Stimulated activated CD4-positive, alpha-beta T cell treated with anti-CD3 and anti-CD28 coated beads, Interleukin-1b, Interleukin-23, amount 100 ng/mL, for 1 hour (primary cell): ENCODE measurements at places on chromosomes 7 and 10.

- DNase-seq, result no peak
Measured at GRCh38 chr10:51075873-51076229, 1.6 kb downstream of the PRKG1 start.

- DNase-seq, result no peak
Measured at GRCh38 chr7:47298636-47299035, 283.3 kb downstream of the TNS3 start.

- no peak for DNase-seq
Measured at GRCh38 chr7:31488562-31489203, 25.2 kb upstream of the ITPRID1 start.

- DNase-seq, result no peak
Measured at GRCh38 chr10:62562795-62563194, 188.6 kb downstream of the ZNF365 start.

DNA sequence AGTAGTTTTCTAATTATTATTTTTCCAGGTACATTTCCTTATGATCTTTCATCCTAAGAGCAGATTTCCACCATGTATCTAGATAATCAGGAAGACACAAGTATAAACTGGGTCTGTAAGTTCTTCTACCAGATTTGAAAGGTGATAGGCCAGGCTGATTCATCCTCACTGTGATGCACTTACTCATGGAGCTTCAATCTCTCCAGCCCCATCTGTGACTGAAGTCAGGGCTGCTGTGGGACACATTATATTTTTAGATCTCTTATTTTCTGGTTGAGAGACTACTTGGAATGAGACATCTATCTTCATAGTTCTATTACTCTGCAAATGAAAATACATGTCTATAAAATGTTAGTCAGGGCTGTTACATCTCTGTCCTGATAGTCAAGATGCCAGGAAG lies 85.5 kb upstream of the SLC25A13 start:
- DNase-seq, result no peak

DNA sequence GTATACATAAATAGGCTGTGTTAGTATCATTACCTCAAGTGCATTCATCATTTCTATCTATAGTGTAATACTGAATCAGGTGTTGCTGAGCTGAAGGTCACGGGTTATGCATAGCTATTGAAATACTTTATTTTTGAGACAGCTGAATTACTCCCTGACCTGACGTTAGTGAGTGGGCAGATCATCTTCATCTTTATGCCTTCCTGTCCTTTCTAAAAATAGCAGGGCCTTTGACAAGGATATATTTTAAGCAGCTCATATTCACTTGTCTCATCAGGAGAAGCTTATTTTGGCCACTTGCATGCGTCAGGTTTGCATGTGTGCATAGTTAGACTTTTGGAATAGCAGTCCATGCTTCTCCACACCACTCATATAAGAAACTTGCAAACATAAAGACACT lies 63.6 kb upstream of the DKK1 start:
- no peak for DNase-seq

DNA sequence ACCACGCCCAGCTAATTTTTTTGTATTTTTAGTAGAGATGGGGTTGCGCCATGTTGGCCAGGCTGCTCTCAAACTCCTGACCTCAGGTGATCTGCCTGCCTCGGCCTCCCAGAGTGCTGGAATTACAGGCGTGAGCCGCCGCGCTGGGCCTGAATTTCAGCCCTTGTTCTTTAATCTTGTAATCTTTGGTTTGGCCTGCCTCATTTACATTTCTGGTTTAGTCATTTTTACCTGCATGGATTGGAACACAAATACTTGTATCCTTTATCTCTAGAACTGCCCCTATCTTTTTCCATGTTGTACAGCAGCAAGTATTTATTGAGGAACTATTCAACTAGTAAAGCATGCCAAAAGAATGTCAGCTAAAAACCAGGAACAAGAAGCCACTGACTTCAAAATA lies 195.6 kb upstream of the FRMD4A start:
- DNase-seq, result no peak

DNA sequence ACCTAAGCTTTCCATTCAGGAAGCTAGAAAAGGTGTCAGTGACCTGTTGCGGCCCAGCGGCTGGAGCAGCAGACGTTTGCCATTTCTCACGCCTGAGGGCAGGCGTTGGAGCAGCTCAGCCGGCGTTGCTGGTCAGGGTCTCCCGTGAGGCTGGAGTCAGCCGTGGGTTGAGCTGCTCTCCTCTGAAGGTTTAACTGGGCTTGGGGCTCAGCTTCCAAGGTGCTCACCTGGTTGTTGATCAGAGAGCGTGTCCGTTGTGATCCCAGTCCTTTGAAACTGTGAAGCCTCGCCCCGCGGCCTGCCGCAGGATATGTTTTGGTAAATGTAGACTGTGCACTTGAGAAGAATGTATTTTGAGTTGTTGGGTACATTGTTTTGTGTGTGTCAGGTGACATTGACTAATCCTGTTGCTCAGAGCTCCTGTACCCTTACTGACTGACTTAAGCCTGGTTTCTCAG lies 20.6 kb upstream of the PWWP2B start:
- DNase-seq, result no peak

- DNase-seq, result no peak
Measured at GRCh38 chr7:8214244-8214824, 47.6 kb downstream of the ICA1 start.

DNA sequence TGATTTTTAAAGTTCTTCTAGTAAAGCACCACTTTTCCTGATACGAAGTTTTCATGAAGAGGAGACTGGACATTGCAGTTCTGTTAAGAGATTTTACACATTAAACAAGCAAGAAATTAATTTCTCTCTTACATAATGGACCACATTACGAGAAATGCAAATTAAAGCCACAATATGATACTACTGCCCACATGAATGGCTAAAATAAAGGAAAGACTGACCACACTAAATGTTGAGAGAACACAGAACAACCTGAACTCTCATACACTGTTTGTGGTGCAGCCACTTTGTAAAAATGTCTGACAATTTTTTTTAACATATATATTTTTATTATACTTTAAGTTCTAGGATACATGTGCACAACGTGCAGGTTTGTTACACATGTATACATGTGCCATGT lies 44.0 kb upstream of the HERPUD2 start:
- DNase-seq, result no peak

DNA sequence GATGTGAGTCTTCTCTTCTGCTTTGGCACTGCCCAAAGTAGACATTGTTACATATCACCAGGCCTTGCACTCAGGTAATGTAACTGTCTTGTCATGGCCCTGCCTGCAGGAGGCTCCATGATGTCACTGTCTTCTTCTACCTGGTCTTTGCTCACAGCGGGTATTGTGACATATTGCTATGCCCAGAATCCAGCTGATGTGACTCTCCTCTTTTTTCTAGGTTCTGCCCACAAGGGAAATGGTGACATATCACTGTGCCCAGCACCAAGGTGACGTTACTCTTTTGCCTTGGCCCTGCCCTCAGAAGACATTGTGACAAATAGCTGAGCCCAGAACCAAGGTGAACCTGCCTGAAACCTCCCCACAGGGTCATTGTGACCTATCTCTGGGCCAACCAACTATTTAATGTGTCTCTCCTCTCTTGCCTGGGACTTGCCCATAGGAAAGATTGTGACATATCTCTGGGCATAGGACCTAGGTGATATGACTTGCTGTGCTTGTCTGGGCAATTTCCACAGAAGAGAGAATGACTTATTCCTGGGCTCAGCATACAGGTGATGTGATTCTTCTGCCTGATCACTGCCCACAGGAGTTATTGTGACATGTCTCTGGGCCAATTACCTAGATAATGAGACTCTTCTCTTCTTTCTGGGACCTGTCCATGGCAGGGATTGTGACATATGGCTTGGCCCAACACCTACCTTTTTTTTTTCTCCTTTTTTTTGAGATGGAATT lies 26.5 kb upstream of the ZNF107 start:
- DNase-seq, result no peak

DNA sequence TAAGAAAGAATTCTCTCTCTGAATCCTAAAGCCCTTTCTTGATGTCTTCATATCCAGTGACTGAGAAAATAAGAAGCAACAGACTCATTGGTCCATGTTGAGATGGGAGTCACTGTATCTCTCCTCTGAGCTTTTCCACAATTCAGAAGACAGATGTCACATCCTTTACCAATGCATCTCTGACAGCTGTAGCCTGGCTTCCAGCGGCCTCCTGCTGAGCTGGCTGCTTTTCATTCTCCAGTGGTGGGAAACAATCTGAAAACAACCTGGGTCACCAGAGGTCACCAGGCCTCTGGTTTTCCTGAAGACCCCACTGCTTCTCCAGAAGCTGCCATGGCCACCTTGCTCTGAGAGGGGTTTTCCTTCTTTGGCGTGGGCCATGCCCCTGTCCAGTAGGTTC lies 18.3 kb upstream of the RPA3 start:
- no peak for DNase-seq

DNA sequence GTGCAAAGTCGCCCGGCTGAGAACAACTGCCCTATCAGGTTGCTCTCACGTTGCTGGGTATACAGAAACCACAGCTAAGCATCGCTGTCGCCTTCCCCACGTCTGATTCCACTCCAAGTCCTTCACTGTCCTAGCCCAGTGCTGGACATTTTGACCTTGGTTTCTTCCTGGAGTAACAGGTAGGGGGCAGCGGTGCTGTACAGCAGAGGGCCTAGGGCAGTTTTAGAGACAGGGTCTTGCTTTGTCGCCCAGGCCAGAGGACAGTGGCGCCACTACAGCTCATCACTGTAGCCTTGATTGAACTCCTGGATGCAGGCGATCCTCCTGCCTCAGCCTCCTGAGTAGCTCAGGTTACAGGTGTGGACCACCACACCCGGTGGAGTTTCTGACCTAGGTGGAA lies 2.6 kb downstream of the CLDN15 start:
- DNase-seq, result no peak

- no peak for DNase-seq
Measured at GRCh38 chr10:84607523-84607922, 279.1 kb downstream of the CCSER2 start.

DNA sequence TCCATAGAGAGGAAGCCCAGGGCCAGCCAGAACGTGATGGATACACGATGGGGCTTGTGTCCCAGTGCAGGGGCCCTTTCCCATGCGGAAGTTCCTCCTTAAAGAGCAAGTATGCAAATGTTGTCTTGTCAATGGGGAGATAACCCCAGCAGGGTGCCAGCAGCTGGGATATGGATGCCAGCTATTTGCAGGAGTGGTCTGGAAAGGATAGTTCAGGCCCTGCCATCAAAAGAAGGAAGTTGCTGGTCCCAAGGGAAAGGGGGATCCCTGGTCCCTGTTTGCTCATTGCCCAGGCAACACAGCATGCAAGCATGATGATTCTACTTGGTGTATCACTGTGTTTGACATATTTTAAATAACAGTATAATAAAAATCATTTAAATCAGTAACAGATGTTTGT lies 73.1 kb upstream of the HECW1 start:
- DNase-seq, result no peak

DNA sequence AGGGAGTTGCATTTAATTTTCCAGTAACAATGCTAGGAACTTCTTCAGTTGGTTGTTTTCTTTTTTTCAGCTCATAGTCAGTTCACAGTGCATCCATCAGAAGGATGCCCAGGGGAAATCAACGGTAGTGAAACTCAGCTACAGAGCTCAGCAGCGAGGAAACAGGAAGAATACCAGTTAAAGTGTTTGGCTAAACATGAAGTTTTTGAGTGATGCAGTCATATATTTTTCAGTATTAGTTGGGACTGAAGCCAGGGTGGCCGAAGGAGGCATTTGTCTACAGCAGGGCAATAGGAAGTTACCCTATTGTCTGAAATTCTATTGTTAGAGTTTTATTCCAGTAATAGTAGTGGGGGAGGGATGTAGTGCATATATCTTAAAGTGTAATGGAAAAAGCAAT lies 45.3 kb upstream of the MALRD1 start:
- DNase-seq, result no peak

GRCh38 chr7:112006071-112006470 lies 200.1 kb downstream of the DOCK4 start:
- no peak for DNase-seq

DNA sequence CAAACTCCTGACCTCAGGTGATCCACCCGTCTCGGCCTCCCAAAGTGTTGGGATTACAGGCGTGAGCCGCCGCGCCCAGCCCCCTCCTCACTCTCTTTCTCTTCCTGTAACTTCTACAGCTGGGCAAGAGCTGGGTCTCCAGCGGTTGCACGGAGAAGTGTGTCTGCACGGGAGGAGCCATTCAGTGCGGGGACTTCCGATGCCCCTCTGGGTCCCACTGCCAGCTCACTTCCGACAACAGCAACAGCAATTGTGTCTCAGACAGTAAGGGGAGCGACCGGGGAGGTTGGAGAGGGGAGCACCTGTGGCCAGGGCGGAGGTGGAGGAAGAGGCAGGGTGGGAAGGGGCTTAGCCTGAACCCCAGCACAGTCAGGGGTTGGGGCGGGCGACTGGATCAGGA lies 41.4 kb downstream of the EPHB4 start:
- DNase-seq, result no peak

DNA sequence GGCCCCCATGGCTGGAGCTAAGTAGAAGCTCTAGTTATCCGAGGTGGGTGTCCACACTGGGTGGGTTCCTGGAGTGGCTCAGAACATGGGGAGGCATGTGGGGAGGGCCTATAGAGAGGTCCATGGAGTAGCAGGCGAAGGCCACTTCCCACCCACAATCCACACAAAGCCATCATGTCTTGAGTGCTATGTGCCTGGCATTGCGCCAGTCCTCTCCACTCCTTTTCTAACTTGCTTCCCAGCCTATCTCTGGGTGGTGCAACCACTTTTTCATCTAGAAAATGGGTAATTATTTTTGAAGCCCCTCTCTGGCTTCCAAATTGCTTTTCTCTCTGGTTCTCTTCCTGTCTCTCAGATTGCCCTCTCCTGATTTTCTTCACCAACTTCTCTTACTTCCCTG lies 263.6 kb downstream of the PHTF2 start:
- no peak for DNase-seq

GRCh38 chr10:112583236-112583939 lies 136.4 kb downstream of the VTI1A start:
- DNase-seq, result no peak

DNA sequence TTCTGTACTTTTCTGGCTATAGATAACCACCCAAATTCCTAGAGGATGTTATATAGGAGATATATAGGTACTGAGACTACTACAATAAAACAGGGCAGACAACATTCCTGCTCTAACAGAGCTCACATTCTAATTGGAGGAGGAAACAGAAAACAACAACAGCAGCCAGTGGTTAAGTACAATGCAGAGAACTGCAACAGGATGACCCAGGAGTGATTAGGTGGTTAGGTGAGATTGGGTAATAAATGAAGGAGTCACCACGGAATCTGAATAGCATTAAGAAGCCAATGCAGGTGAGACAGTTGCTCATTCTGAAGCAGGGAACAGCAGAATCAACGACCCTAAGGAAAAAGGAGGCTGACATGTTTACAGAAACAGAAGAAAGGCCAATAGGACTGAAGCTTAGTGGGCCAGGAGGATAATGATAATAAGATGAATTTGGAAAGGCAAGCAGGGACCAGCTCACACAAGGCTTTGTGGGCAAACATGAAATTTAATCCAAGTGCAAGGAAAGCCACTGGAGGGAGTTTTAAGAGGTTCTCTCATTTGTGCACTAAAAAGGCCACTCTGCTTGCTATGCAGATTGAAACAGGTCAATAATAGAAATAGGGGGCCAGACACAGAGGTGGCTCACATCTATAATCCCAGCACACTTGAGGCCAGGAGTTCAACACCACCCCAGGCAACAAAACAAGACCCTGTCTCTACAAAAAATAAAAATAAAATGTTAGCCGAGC lies 16.9 kb upstream of the REEP3 start:
- DNase-seq, result no peak
